HEK293T (cell line): ENCODE measurements at places on chromosomes 13 and 19.
A peak's percentile ranks its signal among the peaks of the same experiment; 100 is the strongest.

DNA sequence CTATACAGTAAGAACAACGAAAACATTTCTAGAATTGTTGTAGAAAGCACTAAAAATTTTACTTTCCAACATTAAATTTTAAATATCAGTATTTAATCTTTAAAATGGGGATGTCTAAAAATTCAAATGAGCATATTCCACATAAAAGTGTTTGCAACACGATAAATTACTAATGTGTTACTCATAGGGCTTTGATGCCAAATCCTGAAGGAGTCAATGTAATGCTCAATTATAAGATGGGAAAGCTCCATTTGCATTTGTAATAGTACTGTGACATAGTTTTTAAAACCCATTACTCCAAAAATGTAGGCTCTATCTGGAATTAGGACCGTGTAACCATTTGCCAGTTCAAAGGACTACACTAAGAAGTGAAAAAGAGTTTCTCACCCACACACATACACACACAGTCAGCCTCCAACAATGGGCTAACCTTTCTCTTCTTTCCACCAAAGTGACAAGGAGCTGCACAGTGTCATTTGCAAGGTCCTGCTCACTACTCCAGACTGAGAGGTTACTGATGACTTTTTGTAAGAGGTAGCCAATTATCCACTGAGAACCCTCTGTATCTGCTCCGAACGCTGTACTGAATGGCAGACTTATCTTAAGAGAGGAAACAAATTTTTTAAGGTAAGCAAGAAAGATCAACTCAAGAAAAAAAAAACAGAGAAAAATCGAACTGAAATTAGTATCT is 26.1 kb upstream of the EEF1AKMT1 start:
- DNase-seq: no peak

DNA sequence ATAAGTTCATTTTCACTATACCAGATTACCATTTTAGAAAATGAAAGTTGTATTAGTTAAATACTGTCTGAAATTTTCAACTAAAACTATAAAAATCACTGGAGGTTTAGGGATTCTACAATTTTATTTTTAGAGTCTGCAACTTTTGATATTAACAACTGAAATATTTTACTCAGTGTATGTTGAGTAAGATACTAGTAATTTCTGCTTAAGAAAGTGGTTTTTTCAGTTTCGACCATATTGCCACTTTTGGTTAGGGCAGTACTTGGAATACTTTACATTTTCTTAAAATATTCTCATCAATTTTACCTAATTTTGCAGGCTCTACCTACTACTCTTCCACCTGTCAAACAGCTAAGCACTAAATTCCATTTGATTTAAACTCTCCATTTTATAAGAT is 59.6 kb downstream of the KCNRG start:
- DNase-seq: no peak

- DNase-seq: no peak
These were observed 51.7 kb downstream of the DGKH start for GRCh38 chr13:42099962-42100675.

DNA sequence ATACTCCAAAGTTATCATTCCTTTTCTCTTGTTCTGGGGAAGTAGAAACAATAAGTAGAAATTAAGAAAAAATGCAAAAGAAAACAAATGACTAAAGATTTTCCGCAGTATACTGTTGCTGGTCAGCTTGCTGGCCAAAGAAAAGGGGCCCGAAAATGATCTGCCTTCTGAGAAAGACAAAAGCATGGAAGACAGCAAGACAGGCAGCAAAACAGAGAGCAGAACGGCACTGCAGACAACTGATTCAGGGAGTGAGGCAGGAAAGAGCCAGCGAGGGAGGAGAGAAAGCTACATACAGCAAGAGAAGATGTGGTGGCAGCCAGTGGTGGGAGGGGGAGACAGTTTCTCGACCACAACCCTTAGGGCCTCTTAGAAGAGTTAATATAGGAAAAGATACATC is 5.3 kb upstream of the DOCK9 start:
- no peak for DNase-seq

GRCh38 chr19:51158474-51159129 is 16.5 kb downstream of the SIGLEC7 start:
- peak; percentile 57 for DNase-seq

DNA sequence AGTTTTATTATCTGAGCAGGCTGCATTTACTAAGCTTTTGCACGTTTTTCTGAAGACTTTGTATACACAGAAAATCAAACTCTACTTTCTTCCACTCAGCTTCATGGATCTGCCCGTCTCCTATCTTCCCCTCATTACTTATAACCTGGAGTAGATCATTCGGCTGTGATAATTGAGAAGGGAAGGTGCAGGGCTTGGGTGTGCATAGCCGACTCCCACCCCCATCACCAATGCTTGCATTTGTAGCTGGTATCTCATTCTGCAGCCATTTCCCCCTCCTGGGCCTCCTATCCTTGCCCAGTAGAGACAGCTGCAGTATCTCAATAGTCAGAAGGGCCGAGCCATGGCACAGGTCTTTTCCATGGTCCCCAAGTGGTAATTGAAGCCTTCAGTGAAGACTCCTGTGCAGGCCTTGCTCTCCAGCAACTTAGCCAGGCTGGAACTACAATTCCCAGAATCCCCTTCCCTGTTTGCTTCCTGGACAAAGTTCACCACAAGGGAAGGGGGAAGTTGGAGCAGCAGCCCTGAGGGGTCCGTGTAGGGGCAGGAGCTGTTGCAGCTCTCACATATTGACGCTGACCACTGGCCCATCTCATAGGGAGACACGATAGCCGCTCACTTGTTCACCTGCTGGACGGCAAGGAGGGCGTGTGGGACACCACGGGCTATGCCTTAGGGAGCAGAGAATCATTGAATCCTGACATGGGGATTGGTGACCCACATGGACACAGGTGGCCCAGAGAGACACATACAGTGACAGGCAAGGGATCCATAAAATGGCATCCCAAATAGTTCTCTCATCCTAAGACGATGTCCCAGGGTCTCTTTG is 2.1 kb upstream of the SIGLEC8 start:
- peak; percentile 30 for DNase-seq
